Stimulated activated CD8-positive, alpha-beta memory T cell treated with anti-CD3 and anti-CD28 coated beads, Interleukin-4, amount 100 ng/mL, for 4 hours (primary cell): ENCODE measurements at places on chromosomes 2 and 18.

- no peak for DNase-seq
Observed at GRCh38 chr2:182816866-182817265, 49.6 kb downstream of the FRZB start.

DNA sequence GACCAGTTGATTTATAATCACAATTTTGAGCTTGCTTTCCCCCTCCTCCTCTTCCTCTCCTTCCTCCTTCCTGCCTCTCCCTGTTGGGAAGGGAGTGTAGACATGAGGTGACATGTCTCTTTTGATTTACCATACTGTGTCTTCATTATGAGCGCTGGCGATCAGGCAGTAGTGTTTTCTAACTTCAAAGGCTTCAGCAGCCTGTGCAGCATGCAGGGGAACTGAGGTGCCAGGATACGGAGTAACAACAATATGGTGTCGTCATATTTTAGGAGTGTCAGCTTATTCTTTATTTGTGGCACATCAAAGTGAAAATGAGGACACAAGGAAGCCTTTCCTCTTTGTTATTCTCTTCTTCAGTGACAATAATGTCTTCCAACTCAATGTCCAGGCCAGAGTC is 864.2 kb downstream of the SLC4A3 start:
- no peak for DNase-seq

GRCh38 chr2:181621779-181622490 is 35.0 kb downstream of the CERKL start:
- DNase-seq: no peak

DNA sequence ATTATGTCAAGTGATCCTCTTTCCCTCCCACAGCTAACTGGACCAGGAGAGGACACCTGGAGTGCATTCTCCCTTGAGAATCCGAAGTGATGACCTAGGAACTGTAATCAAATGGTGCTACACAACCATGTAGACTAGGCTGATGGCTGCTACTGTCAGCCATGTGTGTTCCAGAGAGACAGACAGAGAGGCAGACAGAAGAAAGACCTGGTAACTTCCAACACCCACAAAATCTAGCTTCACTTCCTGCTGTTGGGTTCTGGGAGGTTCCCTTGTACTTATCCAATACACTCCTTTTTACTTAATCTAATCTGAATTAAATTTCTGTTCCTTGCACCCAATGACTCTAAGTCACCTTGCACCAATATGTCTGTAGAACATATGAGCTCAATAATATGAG is 72.3 kb downstream of the AAK1 start:
- DNase-seq: no peak

- no peak for DNase-seq
Observed at GRCh38 chr2:144522897-144523595, 3.1 kb upstream of the ZEB2 start.

DNA sequence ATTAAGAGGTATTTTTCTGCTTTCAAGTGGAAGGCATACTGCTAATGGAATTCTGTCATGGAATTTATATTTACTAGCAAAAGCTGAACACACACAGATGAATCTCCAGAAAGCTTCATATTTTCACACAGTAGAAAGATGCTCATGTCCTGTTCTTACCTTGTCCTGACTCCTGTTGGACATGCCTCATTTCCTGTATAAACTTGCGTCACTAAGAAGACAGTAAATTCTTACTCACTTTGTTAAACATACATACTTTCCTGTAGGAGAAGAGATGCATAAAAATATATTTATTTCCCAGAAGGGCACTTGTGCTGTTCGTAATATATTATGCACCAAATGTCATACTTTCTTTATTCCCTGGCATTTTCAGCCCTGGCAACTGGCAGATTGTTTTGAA is 238.3 kb upstream of the RASGRP3 start:
- no peak for DNase-seq

DNA sequence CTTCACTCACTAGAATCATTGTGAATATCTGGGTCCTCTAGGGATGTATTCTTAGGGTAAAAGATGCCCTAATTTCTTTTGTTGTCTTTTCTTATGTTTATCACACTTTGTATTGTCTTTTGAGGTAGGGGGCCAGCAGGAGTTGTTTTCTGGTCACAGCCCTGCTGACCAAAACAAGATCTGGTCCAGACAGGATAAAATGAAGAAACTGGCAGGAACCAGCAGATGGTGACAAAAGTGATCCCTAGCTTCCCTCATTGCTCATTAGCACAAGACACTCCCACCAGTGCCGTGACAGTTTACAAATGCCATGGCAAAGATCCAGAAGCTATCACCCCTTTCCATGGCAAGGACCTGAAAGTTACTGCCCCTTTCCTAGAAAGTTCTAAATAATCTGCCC is 81.7 kb upstream of the CCDC85A start:
- DNase-seq: no peak

DNA sequence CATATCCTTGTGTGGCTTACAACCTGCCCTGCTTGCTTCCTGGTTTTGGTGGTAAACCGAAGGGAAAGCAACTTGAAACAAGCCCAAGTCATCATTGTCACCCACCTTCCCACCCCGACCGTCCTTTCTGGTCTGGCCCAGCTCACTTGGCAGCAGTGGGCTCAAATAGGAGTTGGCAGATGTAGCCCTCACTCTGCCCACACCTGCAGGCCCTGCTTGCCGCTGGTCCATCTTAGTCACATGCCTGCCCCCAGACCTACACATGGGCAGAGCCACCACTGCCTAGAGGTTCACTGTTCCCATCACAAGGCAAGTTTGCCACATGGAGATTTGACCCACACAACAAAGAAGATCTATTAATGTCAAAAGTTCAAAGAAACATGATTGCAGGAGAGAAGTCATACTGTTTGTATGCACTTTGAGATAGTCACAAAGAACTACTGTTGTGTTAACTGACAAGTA is 9.3 kb downstream of the EIPR1 start:
- no peak for DNase-seq

DNA sequence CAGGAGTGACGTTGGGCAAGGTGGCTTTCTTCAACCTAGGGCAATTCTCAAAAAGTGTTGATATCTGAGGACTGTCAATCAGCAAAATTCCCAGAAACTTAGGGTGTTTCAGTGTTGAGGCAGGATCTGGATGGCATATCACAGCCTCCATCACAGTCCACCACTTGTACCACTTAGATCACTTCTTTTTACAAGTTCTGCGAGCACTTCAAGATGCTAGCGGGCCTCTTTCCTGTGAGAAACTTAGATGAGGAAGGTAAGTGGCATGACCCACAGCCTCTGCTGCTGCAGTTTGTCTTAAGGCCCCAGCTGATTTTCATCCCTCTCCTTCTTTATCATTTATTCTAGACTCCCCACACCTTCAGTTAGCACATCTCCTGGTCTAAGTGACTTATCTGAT is 295.4 kb upstream of the ZNF521 start:
- no peak for DNase-seq

DNA sequence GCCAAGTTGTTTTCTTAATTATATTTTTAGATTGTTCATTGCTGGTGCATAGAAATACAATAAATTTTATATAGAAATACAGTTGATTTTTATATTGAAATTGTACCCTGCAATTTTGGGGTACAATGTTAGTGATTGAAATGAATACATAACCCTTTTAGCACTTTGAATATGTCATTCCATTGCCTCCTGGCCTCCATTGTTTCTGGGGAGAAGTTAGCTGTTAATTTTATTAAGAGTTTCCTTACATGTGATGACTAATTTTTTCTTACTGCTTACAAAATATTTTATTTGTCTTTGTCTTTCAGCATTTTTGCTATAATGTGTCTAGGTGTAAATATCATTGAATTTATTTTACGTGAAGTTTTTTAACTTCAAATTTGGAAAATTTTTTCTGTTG is 176.5 kb upstream of the DCC start:
- no peak for DNase-seq
